Fibroblast of lung (primary cell): ENCODE measurements at places on chromosomes 3 and 15. TPM values are rescaled to one million over a fixed set of nuclear protein-coding genes. Genes with fewer than 3 reads are reported as not detected.

GRCh38 chr15:79615754-79616153 is 183.6 kb downstream of the MINAR1 start:
- no peak overlapping the region for H3K4me3 ChIP-seq
- no peaks in the 10 kb centered on the region for H3K4me1 ChIP-seq
- H3K27me3 ChIP-seq, result peaks cover 7% of the 10 kb centered on the region
- H3K27ac ChIP-seq, result no peak overlapping the region
- no peaks in the 10 kb centered on the region for H3K36me3 ChIP-seq

- no peaks in the 10 kb centered on the region for H3K27me3 ChIP-seq
- H3K4me1 ChIP-seq, result no peaks in the 10 kb centered on the region
- peaks cover 6% of the 10 kb centered on the region for H3K36me3 ChIP-seq
- H3K27ac ChIP-seq, result no peak overlapping the region
- H3K4me3 ChIP-seq, result no peak overlapping the region
Observed at GRCh38 chr3:172286548-172287148, 161.6 kb downstream of the GHSR start.

- H3K27ac ChIP-seq, result no peak overlapping the region
- no peaks in the 10 kb centered on the region for H3K27me3 ChIP-seq
- H3K4me1 ChIP-seq, result no peaks in the 10 kb centered on the region
Observed at GRCh38 chr3:44948239-44948638, 27.7 kb downstream of the ZDHHC3 start.

- no peak for DNase-seq
- H3K36me3 ChIP-seq, result no peaks in the 10 kb centered on the region
- H3K4me3 ChIP-seq, result no peak overlapping the region
- no peaks in the 10 kb centered on the region for H3K4me1 ChIP-seq
- no peak overlapping the region for H3K27ac ChIP-seq
Observed at GRCh38 chr15:95580121-95580520, 750.4 kb upstream of the NR2F2 start.

DNA sequence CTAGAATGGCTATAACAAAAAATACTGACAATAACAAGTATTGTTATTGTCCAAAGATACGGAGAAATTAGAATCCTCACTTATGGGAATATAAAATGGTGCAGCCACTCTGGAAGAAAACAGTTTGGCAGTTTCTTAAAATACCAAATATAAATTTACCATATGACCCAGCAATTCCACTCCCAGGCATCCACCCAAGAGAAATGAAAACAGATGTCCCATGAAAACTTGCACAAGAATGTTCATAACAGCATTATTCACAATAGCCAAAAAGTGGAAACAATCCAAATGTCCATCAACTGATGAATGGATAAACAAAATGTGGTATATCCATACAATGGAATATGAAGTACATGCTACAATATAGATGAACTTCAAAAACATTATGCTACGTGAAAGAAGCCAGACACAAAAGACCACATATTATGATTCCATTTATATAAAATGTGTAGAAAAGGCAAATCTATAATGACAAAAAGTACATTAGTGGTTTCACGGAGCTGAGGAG is 9.4 kb downstream of the AAGAB start:
- H3K27me3 ChIP-seq, result no peaks in the 10 kb centered on the region
- H3K27ac ChIP-seq, result no peak overlapping the region
- no peaks in the 10 kb centered on the region for H3K36me3 ChIP-seq
- H3K4me3 ChIP-seq, result no peak overlapping the region

- no peak overlapping the region for H3K27ac ChIP-seq
- DNase-seq, result peak; percentile 23
- H3K27me3 ChIP-seq, result no peaks in the 10 kb centered on the region
Observed at GRCh38 chr15:90959894-90960293, 5.2 kb downstream of the RCCD1 start.

DNA sequence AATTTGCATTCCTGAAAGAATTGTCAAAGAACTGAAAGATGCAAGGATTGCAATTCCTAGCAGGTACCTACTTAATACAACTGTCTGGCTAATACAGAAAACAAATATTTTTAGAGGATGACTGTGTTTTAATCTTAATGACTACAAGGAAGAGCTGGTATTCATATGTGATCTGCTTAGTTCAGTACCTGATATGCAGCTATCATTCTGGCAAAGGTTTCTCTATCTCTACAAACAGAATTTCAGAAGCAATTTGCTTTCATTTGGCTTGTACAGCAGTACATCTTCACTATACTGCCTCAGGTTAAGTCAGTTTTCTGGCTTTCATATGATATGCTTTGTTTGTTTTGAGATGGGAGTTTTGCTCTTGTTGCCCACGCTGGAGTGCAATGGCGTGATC is 51.3 kb downstream of the TBL1XR1 start:
- H3K36me3 ChIP-seq, result no peaks in the 10 kb centered on the region
- H3K27me3 ChIP-seq, result no peaks in the 10 kb centered on the region
- DNase-seq, result no peak
- H3K4me3 ChIP-seq, result no peak overlapping the region
- no peak overlapping the region for H3K27ac ChIP-seq
- H3K4me1 ChIP-seq, result peaks cover 7% of the 10 kb centered on the region

DNA sequence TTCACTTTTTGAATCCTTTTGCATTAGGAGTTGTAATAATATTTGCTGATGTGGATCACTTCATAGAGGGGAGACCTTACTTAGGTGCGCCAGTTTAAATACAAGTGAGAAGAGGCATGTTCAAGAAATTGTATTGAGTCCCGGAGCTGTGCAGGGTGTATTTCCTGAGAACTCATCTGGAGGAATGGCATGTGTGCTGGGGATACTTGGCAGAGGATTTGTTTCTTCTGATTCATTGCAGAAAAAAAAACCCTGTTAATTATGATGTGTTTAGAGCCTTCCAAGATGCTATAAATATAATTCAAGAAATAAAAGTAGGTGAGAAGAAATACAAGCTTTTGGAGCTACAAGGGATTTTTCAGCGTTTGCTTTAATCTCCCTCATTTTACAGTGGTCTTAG is 97.6 kb downstream of the TPRG1 start:
- DNase-seq, result peak; percentile 43
- no peak overlapping the region for H3K27ac ChIP-seq
- H3K27me3 ChIP-seq, result no peaks in the 10 kb centered on the region
- H3K4me3 ChIP-seq, result no peak overlapping the region
- no peaks in the 10 kb centered on the region for H3K4me1 ChIP-seq

- no peaks in the 10 kb centered on the region for H3K36me3 ChIP-seq
- peaks cover 23% of the 10 kb centered on the region for H3K27me3 ChIP-seq
- H3K27ac ChIP-seq, result no peak overlapping the region
- DNase-seq, result peak; percentile 17
- no peaks in the 10 kb centered on the region for H3K4me1 ChIP-seq
Observed at GRCh38 chr3:169666376-169667165, 3.1 kb upstream of the MECOM start.

- H3K27me3 ChIP-seq, result no peaks in the 10 kb centered on the region
- DNase-seq, result no peak
- H3K27ac ChIP-seq, result no peak overlapping the region
- H3K36me3 ChIP-seq, result no peaks in the 10 kb centered on the region
- H3K4me1 ChIP-seq, result no peaks in the 10 kb centered on the region
Observed at GRCh38 chr3:180383332-180384020, 218.5 kb upstream of the TTC14 start.

GRCh38 chr15:78691167-78691850 is 50.3 kb upstream of the CHRNB4 start:
- DNase-seq, result no peak
- H3K4me1 ChIP-seq, result no peaks in the 10 kb centered on the region
- H3K27ac ChIP-seq, result no peak overlapping the region
- H3K36me3 ChIP-seq, result no peaks in the 10 kb centered on the region
- no peaks in the 10 kb centered on the region for H3K27me3 ChIP-seq

- no peak for DNase-seq
- no peak overlapping the region for H3K4me3 ChIP-seq
- no peaks in the 10 kb centered on the region for H3K27me3 ChIP-seq
- H3K36me3 ChIP-seq, result no peaks in the 10 kb centered on the region
Observed at GRCh38 chr15:98686983-98687382, 38.6 kb downstream of the IGF1R start.

GRCh38 chr15:69311319-69311721 is 12.6 kb downstream of the PAQR5 start:
- H3K4me3 ChIP-seq, result no peak overlapping the region
- H3K4me1 ChIP-seq, result peaks cover 3% of the 10 kb centered on the region
- H3K27ac ChIP-seq, result no peak overlapping the region
- H3K27me3 ChIP-seq, result no peaks in the 10 kb centered on the region
- no peaks in the 10 kb centered on the region for H3K36me3 ChIP-seq

Gene HPS3
- total RNA-seq, result 27.0 and 33.4 TPM in 2 replicates

Gene GNAT1
- not detected in 2 replicates for total RNA-seq

Gene FYTTD1
- 32.6 and 44.3 TPM in 2 replicates for total RNA-seq
